ENCODE measurements at places on chromosomes 4 and X. TPM values are rescaled to one million over a fixed set of nuclear protein-coding genes. Genes with fewer than 3 reads are reported as not detected.

DNA sequence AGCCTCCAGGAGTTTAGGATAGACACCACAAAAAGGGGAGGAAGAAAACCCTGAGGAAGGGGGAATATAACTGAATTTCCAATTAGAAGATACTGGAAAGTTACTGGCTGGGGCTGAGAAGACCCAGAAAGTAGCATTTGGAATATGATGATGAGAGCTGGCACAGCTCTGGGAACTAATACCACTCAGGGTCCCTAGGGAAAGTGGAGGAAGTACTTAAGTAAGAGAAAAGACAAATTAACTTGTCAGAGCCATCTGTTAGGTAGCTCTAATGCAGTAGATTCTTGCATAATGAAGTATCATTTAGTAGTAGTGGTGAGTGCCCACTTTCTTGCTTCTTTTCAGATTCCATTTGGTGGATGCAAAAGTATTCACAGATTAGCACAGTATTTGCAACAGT, 90.8 kb upstream of the TSPAN5 start:
- no peak for DNase-seq

DNA sequence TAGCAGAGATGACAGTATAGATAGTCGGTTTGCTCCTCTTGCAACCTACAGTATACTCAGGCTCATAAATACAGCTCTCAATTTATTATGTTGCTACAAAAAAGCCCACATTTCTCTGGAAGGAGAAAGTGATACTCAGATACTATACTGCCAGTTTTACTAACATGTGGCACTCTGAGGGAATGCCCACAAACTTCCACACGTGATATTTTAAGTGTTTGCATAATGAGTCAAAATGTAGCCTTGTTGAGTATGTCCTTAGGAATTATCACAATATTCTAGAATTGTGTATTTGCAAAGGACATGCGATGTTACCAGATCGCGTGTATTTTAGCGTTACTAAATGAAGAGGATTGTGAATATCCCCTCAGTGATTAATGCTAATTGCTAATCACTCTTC, 929.1 kb downstream of the STIM2 start:
- no peak for DNase-seq

DNA sequence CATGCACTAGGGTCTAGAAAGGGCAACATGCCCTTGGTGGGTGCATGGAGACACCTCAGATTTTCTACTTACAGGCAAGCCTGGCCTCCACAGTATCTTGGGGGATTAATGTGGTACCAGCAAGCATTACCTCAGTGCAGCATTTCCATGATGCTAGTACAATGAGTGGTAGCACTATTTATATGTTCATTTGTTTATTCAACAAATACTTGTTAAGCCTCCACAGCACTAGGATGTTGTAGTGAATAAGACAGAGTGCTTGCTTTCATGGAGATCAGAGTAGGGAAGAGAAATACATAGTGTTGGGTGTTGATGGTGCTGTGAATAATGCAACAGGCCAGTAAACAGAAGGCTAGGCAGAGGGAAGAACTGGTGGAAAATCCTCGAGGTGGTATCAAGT, 133.4 kb downstream of the KLHL8 start:
- no peak for DNase-seq

- DNase-seq: no peak
Measured at GRCh38 chr4:83875437-83875836, 339.5 kb downstream of the GPAT3 start.

DNA sequence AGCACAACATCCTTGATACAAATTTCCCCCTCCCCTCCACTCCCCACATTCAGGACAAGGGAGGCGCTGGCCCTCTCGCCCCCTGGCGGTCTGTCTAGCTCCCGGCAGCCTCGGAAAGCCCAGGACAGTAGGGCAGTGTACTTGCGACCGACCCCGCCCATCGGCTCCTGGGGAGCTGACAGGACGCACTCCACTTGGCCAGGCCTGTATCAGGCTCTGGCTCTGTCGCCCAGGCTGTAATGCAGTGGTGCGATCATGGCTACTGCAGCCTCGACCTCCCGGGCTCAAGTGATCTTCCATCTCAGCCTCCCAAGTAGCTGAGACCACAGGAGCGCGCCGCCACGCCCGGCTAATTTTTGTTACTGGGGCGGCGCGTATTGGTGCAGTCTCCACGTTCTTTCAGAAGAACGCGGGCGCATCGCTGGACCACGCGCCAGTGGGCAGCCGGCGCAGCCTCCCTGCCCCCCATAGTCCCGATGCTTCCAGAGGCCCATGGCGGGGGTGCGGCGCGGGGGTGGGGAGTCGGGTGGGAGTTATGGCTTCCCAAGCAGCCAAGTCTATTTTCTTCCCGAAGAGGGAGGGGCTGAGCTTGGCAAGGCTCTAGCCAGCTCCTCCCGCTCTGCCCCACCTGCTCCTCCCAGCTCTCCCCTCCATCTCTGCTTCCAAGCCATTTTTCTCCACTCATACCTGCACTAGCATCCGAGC, 7.8 kb upstream of the AKAP14 start:
- DNase-seq: peak; percentile 52

GRCh38 chr4:17561195-17561909, 15.6 kb upstream of the LAP3 start:
- DNase-seq: no peak

DNA sequence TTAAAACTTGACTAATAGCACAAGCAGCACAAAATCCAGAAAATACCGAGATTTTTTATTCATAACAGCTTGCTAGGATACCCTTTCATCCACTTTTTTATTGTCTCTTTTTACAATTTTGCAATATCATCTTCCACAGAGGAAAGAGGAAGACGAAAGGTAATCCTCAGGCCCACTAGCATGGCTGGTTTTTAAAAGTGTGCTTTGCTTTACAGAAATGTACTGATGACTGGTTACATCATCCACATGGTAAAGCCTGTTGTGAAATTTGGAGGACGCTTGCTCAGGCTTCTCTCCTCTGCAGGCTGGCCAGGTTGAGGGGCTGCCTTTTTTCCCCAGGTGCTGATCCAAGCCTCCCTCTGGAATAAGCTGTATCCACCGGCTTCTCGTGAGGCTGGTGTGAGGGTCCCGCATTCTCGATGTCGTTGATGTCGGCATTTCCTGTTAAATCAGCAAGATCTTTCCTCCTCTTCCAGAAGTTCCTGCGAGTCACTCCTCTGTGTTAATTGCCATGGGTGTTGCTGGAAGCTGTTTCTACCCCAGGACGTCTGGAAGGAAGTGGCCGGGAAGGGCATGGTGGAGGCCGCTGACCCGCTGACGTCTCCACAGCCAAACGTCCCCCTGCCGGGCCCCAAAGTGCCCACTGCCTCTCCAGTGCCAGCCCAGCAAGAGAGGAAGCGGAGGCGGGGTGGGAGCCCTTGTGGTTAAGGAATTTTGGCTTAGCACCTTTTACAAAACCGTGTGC, 5.8 kb upstream of the DGKQ start:
- no peak for DNase-seq

DNA sequence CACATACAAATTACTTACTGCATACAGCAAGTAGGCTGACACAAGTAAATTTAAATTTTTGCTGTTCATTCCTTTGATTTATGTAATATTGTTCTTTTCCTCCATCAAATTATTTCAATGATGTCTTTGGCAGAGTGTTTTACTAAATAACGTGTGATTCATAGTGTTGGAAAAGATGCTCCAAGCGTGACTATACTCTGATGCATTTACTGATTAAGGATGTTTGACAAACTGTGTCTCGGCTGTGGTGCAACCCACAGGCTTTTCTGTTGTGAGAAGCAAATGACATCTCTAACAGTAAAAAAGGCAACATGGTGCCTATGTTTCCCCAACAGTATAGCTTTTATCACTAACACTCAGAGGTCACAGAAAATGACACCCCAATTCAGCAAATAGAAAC, 540.9 kb downstream of the PPP4R3C start:
- no peak for DNase-seq

- no peak for DNase-seq
Measured at GRCh38 chr4:73709451-73710033, 30.8 kb upstream of the CXCL8 start.

H2BW2 gene
- not detected for total RNA-seq

OPRPN gene
- not detected for total RNA-seq

MAB21L2 gene
- total RNA-seq: not detected

All from breast epithelium (tissue), 4 donors.